ENCODE measurements at places on chromosomes 16 and 17. TPM values are rescaled to one million over a fixed set of nuclear protein-coding genes. Genes with fewer than 3 reads are reported as not detected.

DNA sequence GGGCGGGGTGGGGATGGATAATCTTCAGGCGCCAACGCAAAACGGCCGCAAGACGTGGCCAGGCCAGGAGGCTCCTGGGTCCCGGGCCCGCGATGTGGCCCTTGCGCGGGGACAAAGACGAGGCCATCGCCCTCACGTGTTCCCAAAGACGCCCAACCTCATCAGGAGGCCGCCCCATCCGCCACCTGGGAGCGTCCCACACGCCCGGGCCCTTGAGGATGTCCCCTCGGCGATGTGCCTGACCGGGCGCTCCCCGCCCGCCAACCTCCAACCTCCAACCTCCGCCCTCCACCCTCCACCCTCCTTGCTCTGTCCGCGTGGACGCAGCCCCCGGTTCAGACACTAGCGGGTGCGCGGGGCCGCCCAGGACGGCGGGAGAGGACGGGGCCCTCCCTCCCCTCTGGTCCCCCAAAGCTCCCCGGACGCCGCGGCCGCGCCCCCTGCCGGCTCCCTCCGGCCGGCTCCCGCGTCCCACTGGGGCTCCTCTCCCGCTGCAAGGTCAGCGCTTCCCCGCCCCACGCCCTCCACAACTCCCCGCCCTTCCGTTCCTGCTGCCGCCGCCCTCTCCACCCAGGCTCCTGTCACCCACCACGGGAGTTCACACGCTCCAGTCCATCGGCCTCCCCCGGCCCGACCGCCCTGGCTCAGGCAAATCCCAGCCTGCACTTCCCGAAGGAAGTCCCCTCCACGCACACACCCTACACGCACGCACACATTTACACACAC, 250.8 kb upstream of the RPL38 start:
- DNase-seq: peak; percentile 11

DNA sequence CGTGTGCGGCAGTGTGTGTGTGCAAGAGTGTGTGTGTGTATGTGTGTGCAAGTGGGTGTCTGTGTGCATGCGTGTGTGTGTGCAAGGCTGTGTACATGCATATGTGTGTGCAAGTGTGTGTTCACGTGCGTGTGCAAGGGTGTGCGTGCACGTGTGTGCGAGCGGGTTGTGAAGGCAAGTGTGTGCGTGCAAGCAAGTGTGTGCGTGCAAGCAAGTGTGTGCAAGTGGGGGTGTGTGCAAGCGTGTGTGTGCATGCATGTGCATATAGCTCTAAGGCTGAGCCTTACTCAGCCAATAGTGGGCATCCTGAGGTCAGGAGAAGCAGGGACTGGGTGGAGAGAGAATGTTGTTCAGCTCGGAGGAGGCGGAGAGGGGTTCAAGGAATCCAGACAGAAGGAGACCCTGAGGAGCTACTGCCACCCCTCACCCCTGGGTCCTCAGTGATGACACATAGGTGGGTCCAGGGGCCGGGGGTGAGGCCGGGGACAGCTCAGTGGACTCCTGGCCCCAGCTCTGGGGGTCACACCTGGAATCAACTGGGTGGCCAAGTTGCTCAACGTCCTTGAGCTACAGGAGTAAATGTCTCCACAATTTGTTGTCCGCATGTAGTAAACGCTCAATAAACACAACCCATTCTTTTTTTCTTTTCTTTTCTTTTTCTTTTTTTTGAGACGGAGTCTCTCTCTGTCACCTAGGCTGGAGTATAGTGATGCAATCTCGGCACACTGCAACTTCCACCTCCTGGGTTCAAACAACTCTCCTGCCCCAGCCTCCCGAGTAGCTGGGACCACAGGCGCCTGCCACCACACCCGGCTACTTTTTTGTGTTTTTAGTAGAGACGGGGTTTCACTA, 1.8 kb downstream of the PRR29 start:
- no peak for DNase-seq

DNA sequence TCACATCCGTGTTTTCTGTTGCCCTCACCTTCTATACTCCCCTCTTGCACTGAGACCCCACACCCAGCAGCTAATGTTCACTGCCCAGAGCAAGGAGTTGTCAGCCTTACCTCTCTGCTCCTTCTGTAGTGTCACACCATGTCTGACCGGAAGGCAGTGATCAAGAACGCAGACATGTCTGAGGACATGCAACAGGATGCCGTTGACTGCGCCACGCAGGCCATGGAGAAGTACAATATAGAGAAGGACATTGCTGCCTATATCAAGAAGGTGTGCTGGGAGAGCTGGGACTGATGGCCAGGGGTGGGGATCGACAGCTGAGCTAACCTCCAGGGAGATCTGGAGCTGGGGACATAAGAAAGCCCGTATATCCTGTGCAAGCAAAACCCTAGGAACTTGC, 3.7 kb downstream of the DYNLL2 start:
- DNase-seq: no peak

GRCh38 chr16:1176280-1176897, 23.5 kb downstream of the CACNA1H start:
- no peak for DNase-seq

DNA sequence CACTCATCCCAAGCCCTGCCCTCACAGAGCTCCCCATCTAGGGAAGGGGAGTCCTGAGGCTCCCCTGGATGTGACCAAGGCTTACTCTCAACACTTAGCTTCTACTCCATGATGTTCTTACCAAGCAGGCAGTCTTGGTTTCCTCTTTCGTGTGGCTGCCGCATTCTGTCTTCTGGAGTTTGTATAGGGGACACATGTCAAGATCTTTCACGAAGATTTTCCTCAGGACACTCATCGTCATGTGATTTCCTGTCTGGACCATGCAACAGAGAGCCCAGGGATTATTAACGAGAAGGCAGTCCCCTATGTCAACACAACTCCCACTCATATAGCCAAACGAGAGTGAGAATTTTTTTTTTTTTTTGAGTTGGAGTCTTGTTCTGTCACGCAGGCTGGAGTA, 10.4 kb downstream of the PRSS54 start:
- no peak for DNase-seq

DNA sequence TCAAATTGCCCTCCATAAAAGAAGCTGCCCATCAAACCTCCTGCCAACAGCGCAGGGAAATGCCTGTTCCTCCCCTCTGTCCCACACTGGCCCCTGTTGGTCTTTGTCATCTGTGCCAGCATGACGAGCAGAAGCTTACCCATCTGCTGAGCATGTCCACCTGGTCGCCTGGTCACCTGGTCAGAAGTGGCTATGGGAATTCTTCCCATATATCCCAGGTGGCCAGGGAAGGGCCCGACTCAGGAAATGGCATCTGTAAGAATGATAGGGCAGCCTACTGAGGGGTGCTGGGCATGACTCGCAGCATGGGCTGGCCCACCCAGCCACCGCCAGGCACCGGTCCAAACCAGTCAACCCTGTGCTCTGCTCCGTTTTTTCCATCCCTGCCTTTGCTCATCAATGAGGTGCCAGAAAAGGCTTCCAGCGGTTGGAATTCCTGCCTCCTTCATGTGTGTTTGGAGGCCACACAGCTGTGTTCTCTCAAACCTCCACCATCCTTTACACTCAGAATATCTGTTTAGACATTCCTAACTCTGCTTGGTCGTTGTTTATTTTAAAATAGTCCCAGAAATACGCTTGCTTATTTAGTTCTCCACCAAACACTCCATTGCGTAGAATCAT, 145.2 kb downstream of the CLEC16A start:
- no peak for DNase-seq

- no peak for DNase-seq
Measured at GRCh38 chr16:88978608-88979346, 1.8 kb upstream of the CBFA2T3 start.

- no peak for DNase-seq
Measured at GRCh38 chr16:6645768-6646568, 686.7 kb upstream of the RBFOX1 start.

DNA sequence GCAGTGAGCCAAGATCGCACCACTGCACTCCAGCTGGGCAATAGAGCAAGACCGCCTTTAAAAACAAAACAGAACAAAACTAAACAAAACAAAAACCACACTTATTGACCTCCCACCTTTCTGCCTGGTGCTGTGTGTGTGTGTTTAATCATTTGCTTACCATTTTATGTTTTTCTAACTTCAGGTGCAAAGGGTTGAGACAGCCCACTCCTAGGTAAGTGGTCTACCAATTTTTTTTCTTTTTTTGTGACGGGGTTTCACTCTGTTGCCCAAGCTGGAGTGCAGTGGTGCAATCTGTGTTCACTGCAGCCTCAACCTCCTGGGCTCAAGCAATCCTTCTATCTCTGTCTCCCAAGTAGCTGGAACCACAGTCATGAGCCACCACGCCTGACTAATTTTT, 65.8 kb downstream of the SALL1 start:
- DNase-seq: no peak

- DNase-seq: no peak
Measured at GRCh38 chr17:77815127-77815905, 143.2 kb upstream of the TNRC6C start.

GRCh38 chr16:11708421-11708820, 34.2 kb downstream of the TXNDC11 start:
- no peak for DNase-seq

DNA sequence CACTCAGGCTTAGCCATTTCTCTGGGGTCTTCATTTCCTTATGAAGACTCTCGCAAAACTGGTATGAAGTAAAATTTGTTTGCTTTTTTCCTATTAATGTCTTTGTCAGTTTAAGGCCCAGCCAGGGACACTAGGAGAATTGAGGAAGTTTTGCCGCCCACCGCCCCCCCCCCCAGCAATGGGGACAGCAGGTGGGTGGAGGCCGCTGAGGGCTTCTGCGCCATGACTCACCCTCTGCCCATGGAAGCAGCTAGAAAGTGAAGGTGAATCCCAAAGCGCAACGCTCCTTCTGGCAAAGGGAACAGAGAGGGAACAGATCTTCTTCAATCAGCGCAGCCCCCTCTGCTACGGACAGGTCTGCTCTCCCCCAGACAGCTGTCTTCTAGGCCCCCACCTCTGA, 49.7 kb downstream of the MARF1 start:
- DNase-seq: no peak

GRCh38 chr16:58348986-58349385, 43.3 kb upstream of the GINS3 start:
- DNase-seq: no peak

GRCh38 chr16:5863071-5863606, 765.5 kb upstream of the EEF2KMT start:
- DNase-seq: no peak

GRCh38 chr16:86519649-86520316, 9.5 kb downstream of the FOXF1 start:
- peak; percentile 46 for DNase-seq

- DNase-seq: no peak
Measured at GRCh38 chr16:84850714-84851113, 30.9 kb downstream of the CRISPLD2 start.

Gene KRTAP4-3
- not detected for total RNA-seq

Gene COL1A1
- 0.44 TPM for total RNA-seq

Gene AATK
- 0.42 TPM for total RNA-seq

Gene MYLK3
- total RNA-seq: 0.10 TPM

Gene NPIPB9
- total RNA-seq: 6.2 TPM

Gene PIRT
- not detected for total RNA-seq

Gene SHCBP1
- 1.6 TPM for total RNA-seq

Gene MTSS2
- 26.8 TPM for total RNA-seq

Gene KRTAP9-4
- total RNA-seq: not detected

Gene CLEC18B
- total RNA-seq: 4.2 TPM
